Renal pelvis (tissue), 12 donors: ENCODE measurements at places on chromosomes 2 and 18.

GRCh38 chr2:54212456-54212855 lies 43.6 kb downstream of the TSPYL6 start:
- DNase-seq: no peak

DNA sequence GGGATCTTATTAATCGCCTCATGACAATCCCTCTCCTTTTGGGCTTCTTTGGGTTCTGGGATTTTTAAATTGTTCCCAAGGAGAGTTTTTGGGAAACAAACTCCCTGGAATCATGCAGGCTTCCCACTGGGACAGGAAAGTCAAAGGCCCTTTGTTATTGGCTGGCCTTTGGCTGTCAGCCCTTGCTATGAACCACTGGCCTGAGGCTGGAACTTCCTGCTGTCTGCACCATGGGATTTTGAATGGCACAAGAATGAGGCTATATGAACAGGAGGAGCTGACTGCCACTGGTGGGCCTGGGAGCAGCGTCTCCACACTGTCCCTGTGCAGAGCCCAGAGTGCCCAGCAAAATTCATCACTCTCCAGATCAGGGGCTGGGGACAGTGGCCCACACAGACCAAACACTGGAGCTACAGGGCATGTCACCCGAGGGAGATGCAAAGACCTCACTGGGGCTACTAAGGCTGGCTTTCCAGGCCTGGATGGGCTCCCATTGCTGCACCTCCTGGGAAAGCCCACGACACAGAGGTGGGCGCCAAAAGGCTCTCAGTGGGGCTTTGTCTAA lies 35.7 kb downstream of the STEAP3 start:
- DNase-seq: no peak

GRCh38 chr2:192139813-192140212 lies 54.9 kb downstream of the TMEFF2 start:
- no peak for DNase-seq

- DNase-seq: no peak
Measured at GRCh38 chr2:118970396-118971135, 28.6 kb downstream of the MARCO start.

DNA sequence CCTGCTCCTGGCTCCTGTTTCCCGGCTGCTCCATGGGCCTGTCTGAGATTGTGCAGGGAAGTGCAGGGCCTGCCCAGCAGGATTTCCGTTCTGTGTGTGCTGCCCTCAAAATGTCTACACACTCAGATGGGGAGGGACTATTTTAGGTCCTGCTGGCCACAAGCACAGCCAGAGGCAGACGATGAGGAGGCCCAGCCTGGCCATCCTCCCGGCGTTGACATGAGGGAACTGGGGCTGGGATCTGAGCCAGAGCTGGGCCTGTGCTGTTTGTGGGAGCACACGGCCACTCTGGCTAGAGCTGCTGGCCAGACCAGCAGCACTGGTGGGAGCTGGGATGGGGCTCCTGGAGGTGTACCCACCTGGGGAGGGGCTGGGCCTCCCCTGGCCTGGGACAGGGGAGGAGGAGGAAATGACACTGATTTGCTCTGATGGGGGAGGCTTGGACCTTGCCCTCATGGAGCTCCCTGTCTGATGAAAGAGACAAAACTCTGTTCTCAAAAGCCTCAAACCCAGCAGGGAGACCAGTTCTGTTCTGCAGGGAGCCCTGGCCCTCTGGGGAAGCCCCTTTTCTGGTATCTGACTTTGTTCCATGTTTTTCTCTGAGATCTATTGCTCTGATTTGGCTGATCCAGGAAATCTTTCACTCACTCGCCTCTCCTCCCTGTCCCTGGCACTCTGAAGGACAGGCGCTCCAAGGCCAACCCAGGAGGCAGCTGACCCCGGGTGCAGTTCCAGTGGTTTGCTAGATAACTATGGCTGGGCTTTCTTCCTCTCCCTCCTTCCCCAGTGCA lies 161.8 kb downstream of the DYSF start:
- DNase-seq: peak; percentile 28

- DNase-seq: no peak
Measured at GRCh38 chr18:79400091-79400590, 4.4 kb downstream of the NFATC1 start.

GRCh38 chr2:138424436-138425140 lies 77.0 kb upstream of the SPOPL start:
- DNase-seq: no peak

DNA sequence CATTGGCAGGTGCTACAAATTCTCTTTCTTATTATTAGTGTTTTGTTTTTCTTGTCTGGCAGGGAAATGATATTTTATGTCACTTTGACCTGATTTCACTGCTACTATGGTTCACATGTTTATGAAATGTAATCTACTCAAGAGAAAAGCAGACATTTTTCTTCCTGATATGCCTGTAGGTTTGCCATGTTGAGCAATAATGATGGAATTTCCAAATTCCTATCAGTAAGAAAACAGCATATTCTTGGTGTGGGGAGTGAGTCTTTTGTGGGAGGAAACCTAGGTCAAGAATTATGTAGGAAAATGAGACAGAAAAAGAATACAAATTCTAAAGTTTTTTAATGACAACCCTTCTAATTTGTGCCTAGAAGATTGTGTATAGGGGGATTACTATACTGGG lies 356.4 kb downstream of the SLC4A3 start:
- DNase-seq: no peak

DNA sequence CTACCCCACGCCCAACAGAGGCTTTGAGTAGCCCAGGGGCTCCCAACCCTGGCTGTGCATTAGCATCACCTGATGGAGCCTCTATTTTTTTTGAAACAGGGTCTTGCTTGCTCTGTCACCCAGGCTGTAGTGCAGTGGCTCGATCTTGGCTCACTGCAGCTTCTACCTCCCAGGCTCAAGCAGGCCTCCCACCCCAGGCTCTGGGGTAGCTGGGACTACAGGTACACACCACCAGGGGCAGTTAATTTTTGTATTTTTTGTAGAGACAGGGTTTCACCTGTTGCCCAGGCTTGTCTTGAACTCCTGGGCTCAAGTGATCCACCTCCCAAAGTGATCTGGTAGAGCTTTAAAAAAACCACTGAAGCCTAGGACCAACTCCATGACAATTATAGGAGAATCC lies 394.8 kb upstream of the ATP5MC3 start:
- no peak for DNase-seq
